Stimulated activated naive CD8-positive, alpha-beta T cell treated with anti-CD3 and anti-CD28 coated beads, Interleukin-15, amount 100 ng/mL, for 72 hours (primary cell): ENCODE measurements at places on chromosomes 11 and 22.

DNA sequence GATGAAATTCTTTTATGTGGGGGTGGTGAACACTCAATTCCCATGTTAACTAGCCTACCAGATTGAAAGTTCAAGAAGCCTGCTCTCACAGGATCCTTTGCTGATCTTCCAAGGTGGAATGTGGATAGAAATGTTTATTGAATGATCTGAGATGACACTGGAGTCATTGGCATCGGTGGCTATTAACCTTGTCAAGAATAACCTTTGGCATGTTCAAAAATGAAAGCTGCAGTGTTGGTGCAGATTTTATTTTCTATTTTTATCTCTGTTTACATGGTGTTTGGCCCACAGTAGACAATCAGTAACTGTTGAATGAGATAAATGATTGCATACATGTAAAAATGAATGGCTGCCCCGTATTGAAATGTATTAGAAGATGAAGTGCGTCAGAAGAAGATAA is 19.0 kb downstream of the MCAM start:
- no peak for DNase-seq

DNA sequence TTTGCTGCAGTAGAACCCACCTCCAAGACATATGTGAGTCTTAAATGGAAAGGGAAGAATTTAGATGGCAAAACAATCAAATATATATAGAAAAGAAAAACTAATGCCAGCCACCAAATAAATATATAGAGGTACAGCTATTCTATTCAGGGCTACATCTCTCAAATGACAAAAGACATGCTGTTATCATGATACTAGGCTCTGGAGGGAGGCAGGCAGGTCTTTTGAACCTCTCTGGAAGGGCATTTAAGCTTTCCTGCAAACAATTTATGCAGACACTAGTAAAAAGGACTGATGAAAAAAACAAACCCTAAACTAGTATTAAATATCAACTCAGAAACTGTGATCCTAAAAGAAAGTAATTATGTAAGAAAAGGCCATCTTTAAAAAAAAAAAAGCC is 24.4 kb downstream of the UEVLD start:
- no peak for DNase-seq

DNA sequence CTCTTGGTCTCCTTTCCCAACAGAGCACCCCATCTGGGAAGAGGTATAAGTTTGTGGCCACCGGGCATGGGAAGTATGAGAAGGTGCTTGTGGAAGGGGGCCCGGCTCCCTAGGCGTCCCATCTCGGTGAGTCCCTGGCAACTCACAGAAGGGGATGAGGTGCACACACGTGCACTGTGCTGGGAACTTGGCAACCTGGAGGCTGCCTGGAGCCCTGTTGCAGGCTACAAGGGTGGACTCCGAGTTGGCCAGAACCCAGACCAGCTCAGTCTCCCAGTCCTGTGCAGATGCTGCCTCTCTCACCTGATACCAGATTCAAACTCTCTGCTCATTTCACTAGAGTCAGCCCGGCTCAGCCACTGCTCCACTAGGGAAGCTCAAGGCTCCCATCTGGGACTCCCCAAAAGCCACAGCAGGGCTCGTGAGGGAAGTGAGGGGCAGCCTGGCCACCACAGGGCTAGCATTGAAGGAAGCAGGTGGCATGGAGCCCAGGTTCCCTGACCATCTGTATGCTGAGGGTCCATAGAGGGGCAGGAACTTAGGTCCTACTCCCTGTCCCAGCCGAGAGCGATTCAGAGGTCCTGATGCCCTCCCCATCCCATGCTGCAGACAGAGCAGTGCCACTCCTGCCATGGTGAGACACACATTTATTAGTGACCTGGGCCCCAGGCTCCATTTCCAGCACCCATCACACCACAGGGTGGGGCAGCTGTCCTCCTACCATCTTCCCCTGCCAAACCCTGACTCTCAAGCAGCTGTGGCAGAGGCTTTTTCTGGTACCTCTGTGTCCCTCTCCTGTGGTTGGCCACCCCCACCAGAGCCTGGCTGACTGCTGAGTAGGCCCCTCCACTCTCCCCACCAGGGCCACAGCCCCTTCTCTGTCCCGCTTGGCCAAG is 4.0 kb downstream of the PRR33 start:
- DNase-seq = no peak

GRCh38 chr11:82989628-82990404 is 81.9 kb downstream of the RAB30 start:
- no peak for DNase-seq

DNA sequence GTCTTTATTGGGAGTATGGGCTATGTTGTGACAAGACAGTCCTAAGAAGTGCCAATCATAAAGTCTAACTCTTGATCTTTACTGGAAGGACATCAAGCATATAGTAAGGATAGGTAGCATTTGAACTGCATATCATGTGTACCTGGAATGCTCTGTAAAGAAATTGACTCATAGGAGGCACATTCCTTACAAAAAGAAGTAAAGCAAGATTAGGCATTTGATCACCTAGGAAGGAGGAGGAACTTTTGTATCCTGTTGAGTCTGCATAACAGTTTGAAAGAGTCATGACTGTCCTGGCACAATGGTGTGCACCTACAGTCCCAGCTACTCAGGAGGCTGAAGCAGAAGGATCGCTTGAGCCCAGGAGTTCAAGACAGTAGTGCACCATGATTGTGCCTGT is 42.2 kb upstream of the DNAJB7 start:
- no peak for DNase-seq
